ENCODE measurements at places on chromosomes 13 and 19. TPM values are rescaled to one million over a fixed set of nuclear protein-coding genes. Genes with fewer than 3 reads are reported as not detected.

DNA sequence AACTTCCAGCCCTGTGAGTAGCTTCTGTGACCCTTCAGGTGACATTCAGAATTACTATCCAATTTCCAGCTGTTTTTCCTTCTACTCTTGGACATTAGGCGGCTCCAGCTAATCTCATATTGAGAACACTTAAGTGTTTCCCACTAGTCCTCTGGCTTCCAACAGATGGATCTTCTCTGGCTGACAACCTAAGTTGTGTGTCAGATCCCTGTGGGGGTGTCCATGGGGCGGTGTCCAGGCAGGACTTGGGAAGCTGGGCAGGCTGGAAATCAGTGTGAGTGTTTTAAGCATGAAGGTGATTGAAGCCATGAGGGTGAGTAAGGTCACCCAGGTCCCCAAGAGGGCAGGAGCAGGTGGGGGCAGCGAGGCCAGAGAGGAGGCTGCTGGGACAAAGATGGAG is 10.1 kb downstream of the CNOT3 start:
- no peak for DNase-seq

Gene MUC16
- 0.12 TPM for total RNA-seq

GRCh38 chr13:44394658-44395057 is 21.0 kb downstream of the SERP2 start:
- DNase-seq, result no peak

Gene ACTMAP
- 13.7 TPM for total RNA-seq

Gene SIAH3
- total RNA-seq, result not detected

GRCh38 chr13:94657167-94657566 is 55.2 kb downstream of the SOX21 start:
- no peak for DNase-seq

Gene ZNF793
- 2.7 TPM for total RNA-seq

Data from activated CD8-positive, alpha-beta memory T cell treated with anti-CD3 and anti-CD28 coated beads, Interleukin-2, amount 10 ng/mL, durations not matched to agents 7 days and 5 days (primary cell).